ENCODE measurements at places on chromosomes 5 and 9. TPM values are rescaled to one million over a fixed set of nuclear protein-coding genes. Genes with fewer than 3 reads are reported as not detected.
A peak's percentile ranks its signal among the peaks of the same experiment; 100 is the strongest.

GRCh38 chr9:111016016-111016415, 22.3 kb downstream of the LPAR1 start:
- H3K36me3 ChIP-seq: no peaks in the 10 kb centered on the region
- H3K4me1 ChIP-seq: no peaks in the 10 kb centered on the region
- no peak for DNase-seq

DNA sequence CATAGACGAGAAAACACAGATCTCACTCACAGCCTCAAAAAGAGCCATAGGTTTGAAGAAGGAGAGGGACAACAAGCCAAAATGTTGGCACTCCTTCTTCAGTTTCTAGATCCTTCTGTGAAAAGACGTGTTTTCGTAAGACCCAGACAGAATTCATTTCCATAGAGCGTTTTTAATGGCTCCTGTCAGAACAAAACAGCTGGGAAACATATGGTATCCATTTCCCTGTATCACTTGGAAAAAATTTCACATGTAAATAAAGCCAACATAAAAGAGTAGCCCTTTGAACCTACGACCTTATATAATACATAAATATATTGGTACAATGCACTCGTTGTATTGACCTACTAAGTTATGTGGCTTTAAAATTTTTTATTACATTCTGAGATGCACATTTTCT, 108.1 kb downstream of the SNCAIP start:
- no peaks in the 10 kb centered on the region for H3K27me3 ChIP-seq
- no peak overlapping the region for H3K27ac ChIP-seq
- H3K4me3 ChIP-seq: no peak overlapping the region
- H3K36me3 ChIP-seq: no peaks in the 10 kb centered on the region
- DNase-seq: no peak

GRCh38 chr9:91921371-91921770, 28.7 kb downstream of the ROR2 start:
- H3K27me3 ChIP-seq: no peaks in the 10 kb centered on the region
- no peaks in the 10 kb centered on the region for H3K36me3 ChIP-seq
- no peak for DNase-seq
- H3K4me3 ChIP-seq: no peak overlapping the region

DNA sequence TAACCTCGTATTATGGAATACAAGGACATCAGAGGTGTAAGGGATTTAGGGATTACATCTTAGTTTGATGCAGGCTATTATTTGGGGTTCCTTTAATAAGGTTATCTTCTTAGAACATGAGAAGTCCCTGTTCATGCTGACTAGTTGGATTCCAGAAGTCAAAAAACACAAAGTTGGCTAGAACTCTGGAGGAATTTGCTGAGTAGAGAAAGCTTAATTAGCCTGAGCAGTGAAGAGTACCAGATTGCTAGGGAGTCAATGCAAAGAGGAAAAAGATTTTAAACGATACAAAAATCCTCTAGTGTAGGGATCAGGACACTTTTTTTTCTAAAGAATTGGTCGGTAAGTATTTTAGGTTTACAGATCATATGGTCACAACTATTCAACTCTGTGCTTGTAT, 1872.5 kb upstream of the C9orf72 start:
- no peaks in the 10 kb centered on the region for H3K4me1 ChIP-seq
- DNase-seq: no peak
- no peaks in the 10 kb centered on the region for H3K27me3 ChIP-seq
- no peak overlapping the region for H3K27ac ChIP-seq
- no peaks in the 10 kb centered on the region for H3K36me3 ChIP-seq

DNA sequence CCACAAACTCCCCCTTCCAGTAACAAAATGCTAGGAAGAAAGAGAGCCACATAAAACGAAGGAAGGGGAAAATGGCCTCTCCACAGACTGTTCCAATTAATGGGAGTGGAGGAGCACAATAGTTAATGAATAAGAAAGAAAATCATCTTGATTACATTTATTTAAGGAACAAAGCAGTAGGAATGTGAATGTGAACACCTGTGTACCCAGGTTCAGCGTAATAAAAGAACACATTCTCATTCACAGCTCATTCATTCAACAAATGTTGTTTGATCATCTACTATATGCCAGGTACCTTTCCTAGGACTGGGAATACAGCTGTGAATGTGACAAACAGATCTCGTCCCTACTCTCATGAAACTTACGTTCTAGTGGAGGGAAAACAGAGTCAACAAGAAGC, 35.7 kb downstream of the SIL1 start:
- H3K27ac ChIP-seq: no peak overlapping the region
- no peak for DNase-seq
- H3K4me1 ChIP-seq: peaks cover 13% of the 10 kb centered on the region
- H3K27me3 ChIP-seq: no peaks in the 10 kb centered on the region
- no peak overlapping the region for H3K4me3 ChIP-seq

GRCh38 chr5:125005266-125005665, 258.8 kb upstream of the ZNF608 start:
- peak overlapping the region; percentile 75 for H3K27ac ChIP-seq
- no peaks in the 10 kb centered on the region for H3K36me3 ChIP-seq

- peak; percentile 42 for DNase-seq
- no peaks in the 10 kb centered on the region for H3K27me3 ChIP-seq
- no peaks in the 10 kb centered on the region for H3K36me3 ChIP-seq
Observed at GRCh38 chr5:170397059-170397458, 7.9 kb upstream of the KCNMB1 start.

DNA sequence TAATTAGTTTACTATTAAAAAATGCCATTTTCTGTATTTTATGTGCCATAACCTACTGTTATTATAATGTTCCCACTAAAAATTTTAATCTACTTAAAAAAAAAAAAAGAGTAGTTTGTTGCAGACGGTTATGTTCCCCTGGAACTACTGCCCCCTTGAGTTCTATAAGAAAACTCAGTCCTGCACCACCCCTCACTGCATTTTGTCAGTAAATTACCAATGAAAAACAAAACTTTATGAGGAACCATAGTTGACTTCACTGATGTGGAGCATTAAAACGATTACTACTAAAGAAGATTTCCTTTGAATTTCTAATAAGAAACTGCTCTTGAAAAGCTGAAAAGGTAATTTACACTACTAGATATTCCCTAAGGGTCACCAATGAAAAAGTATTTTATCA, 288.7 kb downstream of the FBXL17 start:
- no peaks in the 10 kb centered on the region for H3K27me3 ChIP-seq
- no peaks in the 10 kb centered on the region for H3K36me3 ChIP-seq
- H3K27ac ChIP-seq: no peak overlapping the region
- DNase-seq: peak; percentile 20

DNA sequence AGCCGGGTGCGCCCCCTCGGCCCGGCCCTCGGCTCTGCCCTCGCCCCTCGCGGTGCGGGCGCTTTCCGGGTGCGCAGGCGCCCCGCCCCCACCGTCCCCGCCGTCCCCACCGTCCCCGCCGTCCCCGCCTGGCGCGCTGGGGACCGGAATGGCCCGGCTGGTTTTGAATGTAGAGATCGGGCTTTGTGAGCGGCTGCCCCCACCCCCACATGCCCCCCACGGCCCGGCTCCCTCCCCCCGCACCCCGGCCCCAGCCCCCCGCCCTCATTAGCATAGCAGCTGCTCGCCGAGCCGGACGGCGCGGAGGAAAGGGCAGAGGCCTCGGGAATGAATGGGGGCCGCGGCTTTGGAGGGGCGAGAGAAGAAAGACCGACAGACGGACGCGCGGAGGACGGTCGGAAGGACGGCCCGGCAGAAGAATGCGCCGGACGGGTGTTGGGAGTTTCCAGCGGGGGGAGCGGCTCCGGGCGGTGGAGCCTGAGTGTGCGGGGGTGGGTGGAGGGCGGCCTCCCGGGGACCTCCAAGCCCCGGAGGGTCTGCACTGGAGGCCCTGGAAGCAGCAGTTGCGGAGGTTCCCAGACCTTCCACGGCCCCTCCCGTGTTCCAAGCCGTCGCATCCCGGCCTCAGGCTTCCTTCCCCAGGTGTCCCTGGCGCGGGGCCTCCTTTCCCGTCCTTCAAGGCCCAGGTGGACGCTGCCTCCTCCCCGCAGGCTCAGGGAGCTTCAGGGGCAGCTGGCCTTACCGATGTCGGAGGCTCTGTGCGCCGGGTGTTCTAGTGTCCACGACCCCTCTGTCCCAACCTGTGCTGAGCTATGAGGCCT, 6.0 kb downstream of the NRARP start:
- no peaks in the 10 kb centered on the region for H3K36me3 ChIP-seq
- peaks cover 63% of the 10 kb centered on the region for H3K27me3 ChIP-seq
- peaks cover 34% of the 10 kb centered on the region for H3K4me1 ChIP-seq

- no peak overlapping the region for H3K4me3 ChIP-seq
- no peak overlapping the region for H3K27ac ChIP-seq
- no peak for DNase-seq
- H3K27me3 ChIP-seq: no peaks in the 10 kb centered on the region
Observed at GRCh38 chr5:77407152-77407551, 85.0 kb downstream of the WDR41 start.

- no peak overlapping the region for H3K4me3 ChIP-seq
- H3K36me3 ChIP-seq: no peaks in the 10 kb centered on the region
- no peak overlapping the region for H3K27ac ChIP-seq
- H3K27me3 ChIP-seq: no peaks in the 10 kb centered on the region
- H3K4me1 ChIP-seq: no peaks in the 10 kb centered on the region
Observed at GRCh38 chr9:99851500-99851822, 29.8 kb downstream of the NR4A3 start.

DNA sequence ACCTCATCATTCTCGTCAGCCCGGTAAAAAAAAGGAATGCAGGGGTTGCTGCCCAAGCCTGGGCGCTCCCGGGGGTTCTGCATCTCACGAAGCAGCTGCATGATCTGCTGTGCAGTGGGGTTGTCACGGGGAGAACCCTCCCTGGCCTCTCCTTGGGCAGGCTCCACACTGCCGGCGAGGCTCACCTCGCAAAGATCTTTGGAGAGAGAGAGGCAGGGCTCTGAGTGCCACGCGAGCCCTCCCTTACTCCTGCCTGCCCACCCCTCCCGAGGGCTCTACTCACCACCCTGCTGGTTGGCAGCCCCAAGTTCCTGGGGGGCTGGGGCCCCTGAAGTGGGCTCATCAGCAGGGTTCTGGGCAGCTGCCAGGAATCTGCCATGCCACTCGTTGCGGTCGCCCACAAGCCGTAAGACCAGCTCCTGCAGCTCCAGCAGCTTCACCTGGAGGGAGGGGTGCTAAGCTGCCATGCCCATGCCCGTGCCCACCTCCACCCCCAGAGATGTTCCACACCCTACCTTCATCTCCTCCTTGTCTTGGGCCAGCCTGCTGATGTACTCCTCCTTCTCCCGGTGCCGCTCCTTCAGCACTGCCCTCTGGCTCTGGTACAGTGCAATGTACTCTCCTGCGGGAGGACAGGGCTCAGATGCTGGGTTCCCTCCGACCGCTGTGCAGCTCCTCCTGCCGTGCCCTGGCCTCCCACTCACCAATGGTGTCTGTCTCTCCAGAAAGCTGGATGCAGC, 18.6 kb downstream of the GOLGA2 start:
- DNase-seq: no peak
- H3K4me1 ChIP-seq: no peaks in the 10 kb centered on the region
- no peak overlapping the region for H3K27ac ChIP-seq
- H3K36me3 ChIP-seq: no peaks in the 10 kb centered on the region

DNA sequence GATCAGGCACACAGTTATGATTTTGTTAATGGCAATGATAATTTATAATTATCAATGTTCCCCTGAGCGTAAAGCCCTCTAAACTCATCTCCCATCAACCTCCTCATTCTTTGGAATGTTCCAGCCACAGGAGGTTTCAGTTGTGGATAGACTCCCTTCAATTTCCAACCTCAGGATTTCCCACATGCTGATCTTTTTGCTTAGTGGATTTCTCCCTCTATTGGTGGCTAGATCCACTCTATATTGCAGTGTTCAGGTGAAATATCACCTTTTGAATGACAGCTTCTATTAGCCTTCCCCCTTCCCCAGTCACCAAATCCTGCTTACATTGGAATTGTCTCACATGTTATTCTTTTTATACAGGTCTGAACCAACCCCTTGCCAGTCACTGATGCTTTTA, 113.9 kb downstream of the CDH10 start:
- no peak overlapping the region for H3K27ac ChIP-seq
- H3K4me3 ChIP-seq: no peak overlapping the region
- no peak for DNase-seq
- H3K27me3 ChIP-seq: no peaks in the 10 kb centered on the region

DNA sequence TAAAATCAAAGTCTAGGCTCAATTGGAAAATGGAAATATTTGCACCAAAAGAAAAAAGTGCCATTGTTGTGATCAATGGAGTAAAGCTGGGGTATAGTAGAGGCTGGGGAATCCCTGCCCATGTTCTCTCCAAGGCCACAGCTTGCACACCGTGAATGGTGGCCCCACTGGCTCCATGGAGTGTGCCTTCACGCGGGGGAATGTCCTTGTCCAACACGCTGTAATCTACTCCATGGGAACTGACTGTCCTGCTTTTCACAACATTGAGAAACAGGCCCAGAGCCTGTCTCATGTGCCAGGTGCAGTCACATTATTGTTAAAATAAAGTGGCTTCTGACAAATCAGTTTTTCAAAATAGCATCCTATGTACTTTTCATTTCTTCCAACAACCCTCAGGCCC, 33.1 kb upstream of the ITGA2 start:
- DNase-seq: no peak
- H3K27ac ChIP-seq: no peak overlapping the region
- H3K4me3 ChIP-seq: no peak overlapping the region
- no peaks in the 10 kb centered on the region for H3K36me3 ChIP-seq
- H3K27me3 ChIP-seq: no peaks in the 10 kb centered on the region
- no peaks in the 10 kb centered on the region for H3K4me1 ChIP-seq

DNA sequence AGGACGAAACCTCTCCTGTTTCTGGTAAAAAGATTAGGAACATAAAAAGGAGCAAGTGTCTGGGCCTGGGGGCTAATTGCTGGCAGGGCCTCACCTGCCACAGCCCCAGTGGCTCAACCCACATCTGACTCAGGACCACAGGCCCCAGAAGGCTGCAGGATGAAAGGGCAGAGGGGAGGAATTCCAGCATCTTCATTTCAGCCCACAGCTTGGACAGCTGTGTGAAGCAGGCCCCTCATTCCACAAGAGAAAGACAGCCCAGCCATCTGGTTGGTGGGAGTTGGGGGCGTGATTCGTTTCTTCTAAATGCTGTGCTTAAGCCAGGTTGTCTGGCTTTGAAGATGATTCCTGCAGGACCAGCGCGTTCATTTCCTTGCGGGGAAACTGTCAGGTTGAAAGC, 29.1 kb downstream of the NKX2-5 start:
- no peaks in the 10 kb centered on the region for H3K36me3 ChIP-seq
- no peak overlapping the region for H3K27ac ChIP-seq
- H3K4me3 ChIP-seq: no peak overlapping the region
- H3K27me3 ChIP-seq: peaks cover 43% of the 10 kb centered on the region
- H3K4me1 ChIP-seq: peaks cover 5% of the 10 kb centered on the region
- DNase-seq: no peak

- H3K36me3 ChIP-seq: no peaks in the 10 kb centered on the region
- no peak for DNase-seq
- H3K4me3 ChIP-seq: no peak overlapping the region
- H3K4me1 ChIP-seq: peaks cover 8% of the 10 kb centered on the region
Observed at GRCh38 chr5:172668594-172669071, 27.6 kb downstream of the NEURL1B start.

Gene STK10
- total RNA-seq: 10.5 TPM

Gene NCS1
- total RNA-seq: 28.5 TPM

Gene LPAR1
- 36.0 TPM for total RNA-seq

Gene FGD3
- 0.68 TPM for total RNA-seq

Gene ADAMTS2
- 3.0 TPM for total RNA-seq

Gene IRX4
- total RNA-seq: not detected

Gene CCL21
- not detected for total RNA-seq

Gene PDZD2
- total RNA-seq: 1.4 TPM

Gene TUSC1
- 3.2 TPM for total RNA-seq

Gene SH3TC2
- 0.69 TPM for total RNA-seq

Gene IFNA2
- total RNA-seq: not detected

Gene EQTN
- total RNA-seq: 3.4 TPM

Gene CDC20B
- total RNA-seq: not detected
